ENCODE measurements at places on chromosomes 2 and 18. TPM values are rescaled to one million over a fixed set of nuclear protein-coding genes. Genes with fewer than 3 reads are reported as not detected.

DNA sequence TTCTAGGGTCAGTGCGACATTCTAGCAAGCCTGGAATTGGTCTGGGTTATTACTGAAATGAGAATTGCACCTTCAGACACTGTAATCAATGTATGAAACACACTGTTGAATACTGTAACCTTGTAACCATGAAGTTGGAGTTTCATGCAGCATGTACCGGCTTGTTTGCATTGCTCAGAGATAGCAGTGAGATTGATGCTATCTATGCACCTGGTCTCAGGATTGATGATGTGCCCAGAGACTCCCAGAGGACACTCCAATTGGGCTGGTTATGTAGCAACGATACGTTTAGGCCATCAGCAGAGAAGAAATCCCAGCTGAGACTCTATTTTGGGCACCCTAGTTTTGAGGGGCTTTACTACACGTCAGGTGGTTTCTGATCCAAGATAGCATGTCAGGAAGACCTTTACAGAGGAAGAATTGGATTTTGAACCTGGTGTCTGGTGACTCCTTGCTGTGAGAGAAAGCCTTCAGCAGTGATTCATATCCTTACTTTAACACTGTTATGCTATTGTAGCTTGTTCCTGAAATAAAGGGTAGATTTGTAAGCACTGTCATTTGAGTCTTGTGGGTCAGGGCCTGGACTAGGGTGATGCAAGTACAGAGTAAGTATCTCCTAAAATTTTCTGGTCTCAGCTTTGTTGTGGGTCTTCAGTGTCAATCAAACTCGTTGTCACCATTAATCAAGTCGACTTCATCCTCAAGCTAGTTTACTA, 305.1 kb upstream of the GULP1 start:
- DNase-seq, result no peak

GRCh38 chr2:98601532-98602132, 6.7 kb downstream of the COA5 start:
- DNase-seq, result peak; percentile 57

DNA sequence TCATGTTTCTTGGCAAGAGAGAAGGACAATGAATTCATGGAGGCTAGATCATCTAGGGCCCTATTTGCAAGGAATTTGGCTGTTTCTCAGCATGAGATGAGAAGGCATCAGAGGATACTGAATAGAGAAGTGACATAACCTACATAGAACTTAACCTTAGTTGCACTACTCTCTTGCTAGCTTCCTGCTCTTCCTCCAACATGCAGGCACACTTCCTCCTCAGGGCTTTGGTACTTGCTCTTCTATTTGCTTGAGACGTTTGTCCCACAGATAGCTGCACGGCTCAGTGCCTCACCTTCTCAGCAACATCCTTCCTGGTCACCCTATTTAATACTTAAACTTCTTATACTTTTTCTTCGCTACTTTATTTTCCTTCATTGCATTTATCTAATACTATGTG, 20.0 kb upstream of the LANCL1 start:
- DNase-seq, result no peak

DNA sequence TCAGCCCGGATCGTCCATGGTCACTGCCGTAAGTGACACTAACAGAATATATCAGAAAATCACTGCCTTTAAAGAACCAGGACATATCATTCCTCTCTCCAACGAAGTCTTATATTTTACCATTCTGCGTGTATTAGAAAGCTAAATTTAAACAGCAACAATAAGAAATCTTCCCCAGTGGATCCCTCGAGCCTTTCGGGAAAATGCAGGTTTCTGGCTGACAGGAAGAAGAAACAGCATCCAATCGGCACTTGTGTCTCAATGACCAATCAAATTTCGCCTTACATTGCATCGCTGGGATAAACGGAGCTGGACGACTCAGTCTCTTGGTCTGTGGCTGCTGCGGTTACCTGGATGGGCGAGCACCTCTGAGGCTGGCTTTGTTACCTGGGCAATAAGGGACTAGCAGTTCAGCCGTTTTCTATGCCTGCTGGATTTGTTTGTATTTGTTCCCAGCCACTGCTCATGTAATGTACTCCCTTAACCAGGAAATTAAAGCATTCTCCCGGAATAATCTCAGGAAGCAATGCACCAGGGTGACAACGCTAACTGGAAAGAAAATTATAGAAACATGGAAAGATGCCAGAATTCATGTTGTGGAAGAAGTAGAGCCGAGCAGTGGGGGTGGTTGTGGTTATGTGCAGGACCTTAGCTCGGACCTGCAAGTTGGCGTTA, at the start of gene DUSP19:
DUSP19 (plus strand) TSS at position 284 of the 675 bp plus-strand sequence; CDS start at position 471, 187 bp downstream.
- DNase-seq, result peak; percentile 96

DNA sequence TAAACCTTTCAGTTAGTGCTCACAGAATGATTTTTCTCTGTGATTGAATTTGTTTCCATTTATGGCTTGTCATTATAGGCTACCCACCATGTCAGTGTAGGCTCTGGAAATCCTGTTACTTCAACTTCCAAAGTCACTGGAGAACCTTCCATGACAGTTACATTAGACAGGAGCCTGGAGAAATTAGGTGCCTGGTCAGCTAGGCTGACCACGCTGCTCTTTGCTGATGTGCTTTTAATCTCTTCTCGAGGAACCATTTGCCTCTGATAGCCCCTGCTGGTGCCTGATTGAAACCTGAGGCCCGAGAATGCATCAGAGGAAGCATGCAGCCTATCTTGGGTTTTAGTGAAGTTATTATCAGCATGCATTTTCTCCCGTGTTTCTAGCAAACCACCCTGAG, 29.6 kb upstream of the TTN start:
- DNase-seq, result peak; percentile 31

GRCh38 chr2:128784626-128785306, 466.1 kb upstream of the HS6ST1 start:
- peak; percentile 20 for DNase-seq

GRCh38 chr2:55810622-55811020, 113.0 kb downstream of the EFEMP1 start:
- DNase-seq, result no peak

GRCh38 chr2:128832946-128833663, 514.4 kb upstream of the HS6ST1 start:
- no peak for DNase-seq

- no peak for DNase-seq
These were observed 43.9 kb downstream of the ACSL3 start for GRCh38 chr2:222904557-222905258.

GRCh38 chr2:200525882-200526651, at the start of gene SGO2:
Gene SGO2 (plus strand): TSS chr2:200526207. CDS start chr2:200532976, 6,769 bp downstream.
- DNase-seq, result peak; percentile 96

GRCh38 chr2:62348700-62349099, 152.8 kb downstream of the B3GNT2 start:
- no peak for DNase-seq

GRCh38 chr2:598058-598802, 79.0 kb downstream of the TMEM18 start:
- DNase-seq, result no peak

DNA sequence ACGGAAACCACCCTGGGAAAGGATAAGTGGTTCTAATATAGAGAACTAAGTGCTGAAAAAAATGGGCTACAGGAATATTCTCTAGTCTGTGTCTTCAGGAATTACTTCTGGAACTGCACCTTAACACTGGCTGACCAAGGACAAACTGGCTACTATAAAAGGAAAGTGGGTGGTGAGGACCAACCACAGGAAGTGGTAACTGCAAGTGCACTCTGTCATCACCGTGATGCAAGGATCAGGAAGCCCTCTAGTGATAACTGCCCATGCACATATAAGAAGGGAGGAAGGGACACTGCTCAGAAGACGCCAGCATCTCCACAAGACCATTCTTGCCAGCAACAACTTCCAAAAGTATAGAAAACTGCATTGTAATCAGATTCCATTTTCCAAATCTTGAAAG, 424.4 kb upstream of the RGPD4 start:
- no peak for DNase-seq

DNA sequence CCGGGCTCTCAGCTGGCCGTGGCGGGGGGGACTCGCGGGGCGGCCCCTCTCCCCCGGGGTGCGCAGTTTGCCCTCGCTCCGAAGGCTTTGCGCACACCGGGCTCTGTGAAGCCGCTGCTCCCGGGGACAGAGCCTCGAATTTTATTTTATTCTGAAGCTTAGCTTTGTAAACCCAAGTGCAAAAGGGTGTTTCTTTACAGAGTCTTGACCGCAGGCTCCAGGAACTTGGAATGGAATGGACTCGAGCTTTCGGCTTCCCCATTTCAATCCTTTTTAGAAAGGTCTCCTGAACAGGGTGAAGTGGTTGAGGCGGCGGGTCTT, 2.0 kb downstream of the GALR1 start:
- no peak for DNase-seq

DNA sequence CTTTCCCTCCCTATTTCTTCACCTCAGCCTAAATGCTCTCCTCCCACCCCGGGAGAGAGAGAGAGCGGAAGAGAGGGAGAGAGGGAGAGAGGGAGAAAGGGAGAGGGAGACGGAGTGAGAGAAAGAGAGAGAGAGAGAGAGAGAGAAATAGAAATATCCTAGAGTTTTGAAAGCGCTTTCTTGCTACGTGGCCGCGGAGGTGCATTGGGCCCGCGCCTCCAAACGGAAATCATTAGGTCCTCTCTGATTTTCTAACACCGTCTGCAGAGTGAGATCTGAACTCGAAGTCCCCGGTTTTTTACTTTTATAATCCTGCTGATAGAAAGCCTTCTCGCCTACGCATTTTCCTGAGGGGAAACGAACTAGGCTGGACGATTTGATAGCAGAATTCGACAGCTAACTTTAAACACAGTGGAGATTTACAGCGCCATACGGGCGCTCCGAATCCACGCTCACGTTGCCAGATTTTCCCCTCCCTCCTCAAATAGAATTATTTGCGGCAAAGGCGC, 903 bp upstream of the EVX2 start:
- DNase-seq, result peak; percentile 28

DNA sequence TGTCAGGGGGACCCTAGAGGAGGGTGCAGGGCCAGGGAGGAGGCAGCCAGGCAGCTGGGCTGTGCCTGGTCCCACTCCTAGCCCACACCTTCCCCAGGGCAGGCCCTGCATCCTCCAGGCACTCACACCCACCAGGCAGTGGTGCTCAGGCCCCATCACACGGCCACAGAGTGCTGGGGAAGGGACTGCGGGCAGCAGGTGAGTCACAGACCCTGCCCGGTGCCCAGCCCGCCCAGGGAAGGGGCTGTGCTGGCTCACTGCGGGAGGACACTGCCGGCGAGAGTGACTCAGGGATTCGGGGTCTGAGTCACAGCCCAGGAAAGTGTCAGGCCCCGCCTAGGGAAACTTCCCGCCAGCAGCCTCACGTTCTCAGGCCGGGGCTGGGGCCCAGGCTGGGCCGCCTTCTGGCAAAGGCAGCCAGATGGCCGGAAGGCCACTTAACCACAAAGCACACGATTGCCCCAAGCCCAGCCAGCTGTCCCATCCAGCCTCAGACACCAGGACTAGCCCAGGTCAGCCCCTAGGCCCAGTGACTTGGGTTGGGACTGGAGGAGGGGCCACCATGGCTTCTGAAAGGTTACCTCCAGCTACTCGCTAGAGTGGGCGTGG, 42.2 kb downstream of the BIN1 start:
- peak; percentile 92 for DNase-seq

- peak; percentile 49 for DNase-seq
These were observed 38.8 kb downstream of the PPP4R1 start for GRCh38 chr18:9575558-9575957.

GRCh38 chr2:216620786-216621185, 12.4 kb upstream of the IGFBP2 start:
- DNase-seq, result no peak

- DNase-seq, result no peak
These were observed 30.7 kb downstream of the CAMKMT start for GRCh38 chr2:44392338-44392943.

DNA sequence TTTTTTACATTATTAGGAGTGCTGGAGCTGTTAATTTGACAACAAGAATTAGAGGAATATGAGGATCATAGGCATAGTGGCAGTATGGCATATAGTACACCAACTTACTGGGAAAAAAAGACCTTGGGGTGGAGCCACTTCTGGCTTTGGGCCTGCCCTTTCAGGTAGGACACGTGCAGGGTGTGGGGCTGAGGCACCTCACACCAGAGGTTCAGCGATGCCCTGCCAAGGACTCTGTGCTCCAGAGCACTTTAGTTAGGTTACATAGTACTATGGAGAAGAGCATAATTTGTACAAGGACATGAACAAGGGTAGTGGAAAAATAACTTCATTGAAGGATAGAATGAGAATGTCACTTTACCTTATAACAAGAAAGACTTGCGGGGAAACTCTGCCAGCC, 77.1 kb upstream of the CD302 start:
- no peak for DNase-seq

- DNase-seq, result peak; percentile 21
These were observed 1.3 kb upstream of the CIB4 start for GRCh38 chr2:26642429-26642828.

GRCh38 chr2:192194866-192195547, at the start of gene TMEFF2:
Gene TMEFF2 (minus strand): TSS chr2:192194933. CDS start chr2:192194524, 409 bp downstream.
- peak; percentile 97 for DNase-seq

DNA sequence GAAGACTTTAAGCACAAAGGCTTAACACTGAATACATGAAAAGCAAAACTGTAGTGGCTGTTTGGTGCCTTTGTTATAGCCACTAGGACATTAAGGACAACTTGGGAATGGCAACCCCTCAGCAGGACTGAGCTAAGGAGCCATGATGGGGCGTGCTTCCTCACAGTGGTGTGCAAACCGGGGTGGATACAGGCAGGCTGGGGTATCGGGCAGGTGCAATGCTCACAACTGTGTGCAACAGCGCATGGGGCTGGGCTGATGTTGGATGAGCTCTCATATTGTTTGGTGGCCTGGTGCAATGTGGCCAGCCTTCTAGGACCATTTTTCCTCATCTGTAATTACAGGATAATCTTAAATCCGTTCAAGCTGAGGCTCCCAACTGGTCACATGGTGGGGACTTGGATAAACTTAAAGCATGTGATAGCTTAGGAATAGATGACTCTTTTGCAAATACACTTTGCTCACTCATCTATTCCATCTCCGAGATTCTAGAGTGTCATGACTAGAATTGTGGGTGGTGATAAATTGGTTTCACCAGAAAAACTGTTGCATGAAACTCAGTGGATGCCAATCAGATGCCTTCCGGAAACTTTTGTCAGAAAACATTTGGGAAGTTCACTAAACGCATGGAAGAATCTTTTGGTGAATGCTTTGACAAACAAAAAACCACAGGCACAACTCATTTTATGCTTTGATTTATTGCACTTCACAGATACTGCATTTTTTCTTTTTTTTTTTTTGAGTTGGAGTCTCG, 116.5 kb downstream of the PXDN start:
- DNase-seq, result no peak

The KLHL41 gene
- total RNA-seq, result not detected

The CREB1 gene
- 103 TPM for total RNA-seq

The DOK6 gene
- total RNA-seq, result 0.20 TPM

The PTPRN gene
- total RNA-seq, result 6.3 TPM

The SERPINB7 gene
- not detected for total RNA-seq

The REEP1 gene
- 1.3 TPM for total RNA-seq

The TFCP2L1 gene
- total RNA-seq, result 1.9 TPM

The CXCR1 gene
- total RNA-seq, result not detected

The ZNF638 gene
- total RNA-seq, result 141 TPM

The OR6B2 gene
- not detected for total RNA-seq

The KIF1A gene
- 204 TPM for total RNA-seq

The TMEFF2 gene
- total RNA-seq, result 1.1 TPM

The HOXD12 gene
- not detected for total RNA-seq

The TACR1 gene
- total RNA-seq, result 0.77 TPM

The MAP2 gene
- 0.87 TPM for total RNA-seq

All from H9 (cell line).